ENCODE measurements at places on chromosomes 7 and 10. TPM values are rescaled to one million over a fixed set of nuclear protein-coding genes. Genes with fewer than 3 reads are reported as not detected.
A peak's percentile ranks its signal among the peaks of the same experiment; 100 is the strongest.

Gene TFEC
- not detected for total RNA-seq

Gene FOXI2
- total RNA-seq, result not detected

Gene KCP
- total RNA-seq, result 1.0 TPM

DNA sequence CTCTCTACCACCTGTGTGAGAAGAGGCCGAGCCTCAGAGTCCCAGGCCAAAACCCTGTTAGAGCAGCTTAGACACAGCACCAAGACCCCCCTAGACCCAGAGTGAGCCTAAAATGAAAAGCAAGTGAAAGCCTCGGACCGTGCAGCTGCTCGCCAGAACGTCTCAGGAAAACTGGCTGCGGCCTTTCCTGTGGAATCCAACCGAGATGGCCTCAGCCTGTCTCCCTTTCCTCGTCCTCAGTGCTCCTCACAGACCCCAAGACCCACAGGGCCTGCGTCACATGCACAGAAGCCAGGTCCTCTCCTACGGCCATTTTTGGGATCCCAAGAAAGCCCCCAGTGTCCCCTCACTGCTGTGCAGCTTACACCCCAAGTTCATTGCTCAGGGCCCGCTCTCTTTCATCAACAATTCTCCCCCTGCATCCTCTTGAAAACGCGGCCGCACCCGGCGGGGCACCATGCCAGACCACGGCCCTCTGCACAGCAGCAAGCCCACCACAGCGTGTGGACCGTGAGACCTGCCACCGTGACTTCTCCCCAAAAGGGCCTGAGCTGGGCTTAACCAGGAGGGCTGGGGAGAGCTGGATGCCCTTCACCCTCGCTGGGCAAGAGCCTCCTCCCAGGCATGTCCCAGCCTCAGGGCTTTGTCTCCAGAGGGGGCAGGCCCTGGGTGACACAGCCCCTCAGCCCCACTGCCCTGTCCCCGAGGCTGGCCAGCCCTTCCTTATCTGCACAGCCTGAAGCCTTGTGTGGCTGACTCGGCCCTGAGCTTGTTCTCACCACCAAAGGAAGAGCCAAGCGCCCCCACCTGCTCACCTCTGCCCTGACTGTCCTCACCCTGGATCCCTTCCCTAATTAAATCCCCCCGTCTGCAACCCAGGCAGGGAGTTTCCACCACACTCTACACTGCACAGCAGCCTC is 142.9 kb downstream of the PTPRN2 start:
- no peak for DNase-seq

GRCh38 chr10:126904818-126905701 is at the start of gene DOCK1:
Gene DOCK1 (plus strand): TSS chr10:126905428. CDS start chr10:126905518, 90 bp downstream.
- DNase-seq, result peak; percentile 66

DNA sequence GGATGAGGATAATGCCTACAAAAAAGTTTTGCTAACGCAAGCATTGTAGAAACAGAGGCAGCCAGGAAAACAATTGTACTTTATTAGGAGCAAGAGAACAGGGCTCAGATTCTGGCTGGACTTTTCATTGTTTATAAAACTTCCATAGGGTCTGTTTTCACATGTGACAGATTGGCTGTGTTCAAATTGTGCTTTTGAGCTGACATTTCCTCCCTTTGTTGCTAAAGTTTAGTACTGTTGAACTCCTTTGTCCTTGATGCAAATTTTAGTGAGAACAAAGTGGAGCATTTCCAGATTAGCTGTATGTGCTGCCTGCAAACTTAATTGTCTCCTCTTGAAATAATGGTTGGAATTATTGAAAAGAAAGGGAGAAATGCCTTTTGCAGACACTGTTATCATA is 221.0 kb upstream of the FZD1 start:
- DNase-seq, result no peak

DNA sequence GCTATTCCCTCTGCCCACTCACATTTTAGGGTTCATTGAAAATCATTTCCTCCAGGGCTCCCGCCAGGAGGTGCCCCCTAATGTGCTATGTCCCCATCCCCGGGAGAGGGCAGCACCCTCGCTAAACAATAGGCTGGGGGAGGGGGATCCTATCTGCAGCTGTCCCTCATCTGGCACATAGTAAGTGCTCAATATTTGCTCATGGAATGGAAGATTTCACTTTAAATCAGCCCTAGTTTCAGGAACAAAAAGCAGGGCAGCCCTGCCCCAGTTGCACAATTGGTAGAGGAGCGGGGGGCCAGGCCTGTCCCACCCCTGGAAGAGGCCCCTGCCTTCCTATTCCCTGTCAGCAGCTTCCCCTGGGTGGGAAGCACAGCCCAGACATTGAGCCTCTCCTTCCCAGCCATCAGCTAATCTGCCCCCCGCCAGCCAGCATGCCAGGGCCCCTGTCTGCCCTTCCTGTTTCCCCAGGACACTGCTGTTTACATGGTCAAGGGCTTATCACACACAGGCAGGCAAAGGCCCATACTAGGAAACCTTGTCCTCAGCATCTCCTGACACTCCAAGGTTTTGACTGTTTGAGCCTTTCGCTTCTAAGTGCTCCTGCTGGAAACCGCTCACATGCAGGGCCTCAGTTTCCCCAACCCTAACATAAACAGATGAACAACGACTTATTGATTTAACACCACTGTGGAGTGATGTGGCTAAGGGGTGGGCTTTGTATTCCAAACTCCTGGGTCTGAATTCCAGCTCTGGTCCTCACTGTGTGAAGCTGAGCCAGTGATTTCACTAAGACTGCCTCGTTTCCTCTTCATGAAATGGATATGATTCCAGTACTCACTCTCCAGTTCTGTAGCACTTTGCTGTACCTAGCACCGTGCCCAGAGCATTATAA is 130.7 kb upstream of the ZMIZ1 start:
- DNase-seq, result no peak

All from HT-29 (cell line).